Breast epithelium (tissue), 4 donors: ENCODE measurements at places on chromosomes 2 and 18. TPM values are rescaled to one million over a fixed set of nuclear protein-coding genes. Genes with fewer than 3 reads are reported as not detected.

XDH gene
- total RNA-seq = 1.3 TPM

- no peak for DNase-seq
- H3K27me3 ChIP-seq = no peaks in the 10 kb centered on the region
- no peaks in the 10 kb centered on the region for H3K4me1 ChIP-seq
- no peaks in the 10 kb centered on the region for H3K36me3 ChIP-seq
These were observed 3.1 kb downstream of the ARHGAP15 start for GRCh38 chr2:143132355-143132754.

- no peaks in the 10 kb centered on the region for H3K4me1 ChIP-seq
- no peak for DNase-seq
- H3K27me3 ChIP-seq = no peaks in the 10 kb centered on the region
- no peak overlapping the region for H3K27ac ChIP-seq
- no peak overlapping the region for H3K4me3 ChIP-seq
- H3K36me3 ChIP-seq = no peaks in the 10 kb centered on the region
These were observed 1094.6 kb upstream of the CDH2 start for GRCh38 chr18:29271501-29271900.

DNA sequence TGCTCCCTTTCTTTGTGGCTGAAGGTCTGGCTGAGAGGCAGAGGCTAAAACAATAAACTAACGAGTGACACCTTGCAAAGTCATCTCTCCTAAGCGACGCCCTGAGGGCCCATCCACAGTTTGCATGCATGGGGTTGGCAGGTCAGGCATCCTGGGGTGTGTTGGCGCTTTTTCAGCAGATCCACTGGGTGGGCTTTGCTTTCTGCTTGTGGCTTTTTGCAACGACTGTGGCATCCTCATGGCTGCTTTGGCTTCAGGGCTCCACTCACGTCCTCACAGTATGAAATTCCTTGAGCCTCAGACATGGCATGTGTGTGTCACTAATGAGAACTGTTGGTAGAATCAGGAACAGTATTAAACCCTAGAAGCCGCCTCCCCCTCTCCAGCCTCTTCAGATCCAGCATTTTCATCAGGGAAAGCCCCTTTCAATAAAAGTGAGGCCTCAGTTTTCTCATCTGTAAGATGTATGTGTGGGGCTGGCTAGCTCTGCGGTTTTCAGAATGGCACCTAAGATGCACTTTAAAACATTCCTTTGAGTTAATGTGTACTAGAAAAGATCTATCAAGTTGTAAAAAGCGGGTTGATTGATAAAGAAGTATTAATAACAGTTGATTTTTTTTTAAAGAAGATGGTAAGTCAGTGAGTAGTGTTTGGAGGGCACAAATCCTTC, 72.5 kb downstream of the SH3BP4 start:
- no peak overlapping the region for H3K4me3 ChIP-seq
- no peak for DNase-seq
- peaks cover 4% of the 10 kb centered on the region for H3K4me1 ChIP-seq
- no peaks in the 10 kb centered on the region for H3K36me3 ChIP-seq
